ENCODE measurements at places on chromosomes 5 and 9.

DNA sequence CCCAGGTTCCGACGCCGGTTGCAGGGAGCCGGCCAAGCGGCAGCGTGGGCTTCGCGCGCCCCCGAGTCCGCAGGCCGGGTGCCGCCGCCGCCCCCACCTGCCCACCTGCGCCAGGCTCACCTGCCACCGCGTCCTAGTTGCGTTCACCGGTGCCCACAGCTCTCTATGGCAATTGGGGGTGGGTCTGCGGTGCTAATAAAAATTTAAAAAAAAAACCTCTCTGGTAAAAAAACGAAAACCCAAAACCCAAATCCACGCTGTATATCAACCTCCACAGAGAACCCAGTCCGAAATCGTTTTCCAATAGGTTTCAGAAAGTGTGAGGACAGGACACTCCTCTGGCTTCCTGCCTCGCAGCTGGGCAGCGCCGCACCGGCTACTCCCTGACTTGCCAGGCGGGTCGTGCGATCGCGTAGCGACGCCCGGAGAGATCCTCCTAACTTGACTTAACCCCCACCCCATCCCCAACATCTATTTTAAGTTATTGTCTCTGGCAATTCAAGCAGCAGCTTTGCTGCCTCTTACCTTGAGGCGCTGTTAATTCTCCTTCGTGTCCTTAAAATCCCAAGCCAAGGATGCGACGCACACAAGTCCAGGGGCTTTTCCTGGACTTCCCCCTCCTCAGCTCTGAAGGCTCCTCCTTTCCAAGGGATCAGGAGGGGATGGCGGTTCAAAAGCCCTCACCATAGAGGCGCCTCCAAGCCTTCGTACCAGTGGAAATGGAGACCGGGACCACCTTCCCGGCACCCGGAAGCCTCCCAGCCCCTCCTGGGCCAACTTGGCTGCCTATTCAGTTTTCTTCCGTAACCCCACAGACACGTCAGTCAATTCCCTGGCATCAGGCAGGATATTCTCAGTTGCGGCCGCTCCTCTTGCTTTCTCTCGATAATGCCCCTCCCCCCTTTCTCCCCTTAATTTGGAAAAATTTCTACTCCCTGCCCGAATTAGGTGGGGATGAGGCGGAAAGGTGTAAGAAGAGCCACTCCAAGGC, 1639.4 kb upstream of the C9orf72 start:
- DNase-seq, result no peak

DNA sequence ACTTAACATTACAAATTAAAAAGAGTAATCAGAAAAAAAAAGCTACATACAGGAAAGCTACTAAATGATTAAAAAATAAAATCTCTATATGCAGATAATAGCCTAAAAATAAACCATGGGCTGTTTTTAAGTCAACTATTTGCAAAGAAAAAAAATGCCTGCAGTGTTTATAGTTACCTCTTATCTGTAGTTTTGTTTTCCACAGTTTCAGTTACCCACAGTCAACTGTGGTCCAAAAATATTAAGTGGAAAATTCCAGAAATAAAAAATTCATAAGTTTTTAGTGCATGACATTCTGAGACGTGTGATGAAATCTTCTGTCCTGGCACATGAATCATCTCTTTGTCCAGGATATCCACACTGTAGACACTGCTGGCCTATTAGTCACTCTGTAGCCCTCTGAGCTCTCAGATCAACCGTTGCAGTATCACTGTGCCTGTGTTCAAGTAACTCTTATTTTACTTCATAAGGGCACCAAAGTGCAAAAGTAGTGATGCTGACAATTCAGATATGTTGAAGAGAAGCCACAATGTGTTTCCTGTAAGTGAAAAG, 59.2 kb downstream of the PRELID2 start:
- no peak for DNase-seq

- no peak for DNase-seq
Observed at GRCh38 chr9:20985851-20986600, 45.4 kb downstream of the HACD4 start.

DNA sequence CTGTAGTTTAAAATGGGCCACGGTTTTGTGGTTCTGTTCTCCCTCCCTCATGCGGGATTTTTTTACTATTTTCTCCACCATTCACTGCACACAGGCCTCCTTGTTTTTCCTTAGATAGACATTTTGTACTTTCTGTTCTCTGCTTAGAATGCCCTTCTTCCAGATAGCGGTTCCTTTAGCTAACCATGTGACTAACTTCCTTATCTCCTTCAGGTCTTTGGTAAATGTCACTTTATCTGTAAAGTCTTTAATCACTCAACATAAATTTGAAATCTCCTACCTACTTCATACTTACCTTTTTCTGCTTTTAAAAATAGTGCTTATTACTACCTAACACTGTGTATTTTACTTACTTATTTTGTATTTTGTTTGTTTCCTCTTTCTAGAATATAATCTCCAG, 15.0 kb downstream of the FER start:
- DNase-seq, result no peak

DNA sequence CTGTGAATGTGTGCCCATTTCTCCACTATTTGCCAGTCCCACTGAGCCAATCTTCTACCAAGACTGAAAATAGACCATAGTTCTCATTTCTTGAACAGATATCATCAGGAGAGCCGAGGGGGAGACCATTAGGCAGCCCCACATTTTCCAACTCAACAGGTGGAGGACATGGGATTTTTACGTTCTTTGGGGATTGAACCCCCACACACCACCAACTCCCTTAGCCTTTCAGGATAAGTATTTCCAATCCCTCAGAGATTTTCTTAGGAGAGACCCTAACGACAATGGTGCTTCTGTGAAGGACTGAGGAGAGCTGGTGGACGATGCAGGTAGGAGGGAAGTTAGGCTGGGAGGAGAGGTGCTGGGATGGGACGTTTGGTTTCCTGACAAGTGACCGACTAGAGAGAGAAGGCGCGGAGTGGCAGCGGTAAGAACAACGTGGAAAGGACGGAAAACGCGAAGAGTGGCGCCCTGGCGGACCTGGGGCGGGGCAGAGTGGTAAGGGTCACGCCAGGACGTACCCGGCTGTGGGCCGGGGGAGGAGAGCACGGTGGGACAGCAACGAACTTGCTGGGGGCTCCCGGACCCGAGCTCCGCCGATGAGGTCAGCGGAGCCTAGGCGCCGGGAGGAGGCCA, 681 bp upstream of the CHSY3 start:
- DNase-seq, result no peak

DNA sequence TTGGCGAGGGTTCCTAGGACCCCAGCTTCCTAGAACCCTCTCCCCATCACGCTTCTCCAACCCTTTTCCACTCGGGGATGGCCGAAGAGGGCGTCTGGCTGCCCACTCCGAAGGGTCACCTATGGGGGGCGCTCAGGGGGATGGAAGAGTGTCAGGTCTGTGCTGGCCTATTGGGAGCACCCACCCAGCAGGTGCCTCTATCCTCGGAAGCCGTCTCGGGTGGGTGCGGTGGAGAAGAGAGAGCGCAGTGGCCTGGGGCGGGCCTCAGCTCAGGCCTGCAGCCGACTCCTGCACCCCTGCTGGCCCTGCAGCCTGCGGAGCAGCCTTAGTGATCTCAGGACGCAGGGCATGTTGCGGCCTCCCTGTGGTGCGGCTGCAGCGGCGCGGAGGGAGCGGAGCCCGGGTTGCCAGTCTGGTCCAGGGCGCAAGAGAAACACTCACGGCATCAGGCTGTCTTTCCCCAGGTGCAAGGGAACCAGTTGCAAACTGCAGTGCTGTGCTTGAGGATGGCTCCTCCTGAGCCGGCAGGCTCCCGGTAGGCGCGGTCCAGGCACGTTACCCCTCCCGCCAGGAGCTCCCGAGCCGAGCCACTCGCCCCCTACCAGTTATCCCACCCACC, 1.5 kb upstream of the IRX2 start:
- no peak for DNase-seq

GRCh38 chr9:135332516-135332915, 147.1 kb upstream of the PPP1R26 start:
- DNase-seq, result no peak

DNA sequence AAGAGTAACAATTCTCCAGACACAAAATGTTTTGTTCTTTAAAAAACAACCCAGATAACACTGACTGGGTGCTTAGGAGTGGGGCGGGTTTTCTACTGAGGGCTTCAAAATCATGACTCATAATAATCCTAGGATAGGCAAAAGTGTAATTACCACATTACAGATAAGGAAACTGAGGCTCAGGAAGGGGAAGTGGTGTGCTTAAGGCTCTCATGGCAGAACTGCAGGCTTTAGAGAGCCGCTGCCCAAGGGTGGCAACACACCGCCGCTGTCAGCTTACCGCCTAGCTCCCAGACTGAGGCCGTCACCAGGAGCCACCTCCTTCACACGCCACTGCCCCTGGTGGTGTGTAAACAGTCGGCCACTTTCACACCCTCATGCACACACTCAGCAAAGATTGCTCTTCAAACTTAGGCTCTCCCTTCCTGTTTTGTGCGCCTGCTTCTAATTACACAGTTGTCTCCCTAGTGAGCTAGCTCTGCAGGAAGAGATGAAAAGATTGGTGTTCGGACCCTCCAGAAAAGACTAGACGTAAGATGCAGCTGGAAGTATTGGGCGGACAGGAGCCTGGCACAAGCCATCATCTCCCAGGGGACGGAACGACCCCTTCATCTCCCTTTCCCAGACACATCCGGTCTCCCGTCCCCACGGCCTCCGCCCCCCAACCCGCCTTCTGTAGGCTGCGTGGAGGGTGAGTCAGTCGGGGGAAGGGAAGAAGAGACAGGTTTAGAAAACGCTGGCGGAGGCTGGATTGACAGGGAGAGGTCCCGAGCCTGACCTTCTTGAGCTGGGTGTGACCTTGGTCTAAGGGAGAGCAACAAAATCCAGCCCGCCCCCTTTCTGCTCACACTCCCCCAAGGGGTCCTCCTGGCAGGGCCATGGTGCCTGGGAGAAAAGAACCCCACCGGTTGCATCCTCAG, 162.7 kb downstream of the SYK start:
- DNase-seq, result no peak

DNA sequence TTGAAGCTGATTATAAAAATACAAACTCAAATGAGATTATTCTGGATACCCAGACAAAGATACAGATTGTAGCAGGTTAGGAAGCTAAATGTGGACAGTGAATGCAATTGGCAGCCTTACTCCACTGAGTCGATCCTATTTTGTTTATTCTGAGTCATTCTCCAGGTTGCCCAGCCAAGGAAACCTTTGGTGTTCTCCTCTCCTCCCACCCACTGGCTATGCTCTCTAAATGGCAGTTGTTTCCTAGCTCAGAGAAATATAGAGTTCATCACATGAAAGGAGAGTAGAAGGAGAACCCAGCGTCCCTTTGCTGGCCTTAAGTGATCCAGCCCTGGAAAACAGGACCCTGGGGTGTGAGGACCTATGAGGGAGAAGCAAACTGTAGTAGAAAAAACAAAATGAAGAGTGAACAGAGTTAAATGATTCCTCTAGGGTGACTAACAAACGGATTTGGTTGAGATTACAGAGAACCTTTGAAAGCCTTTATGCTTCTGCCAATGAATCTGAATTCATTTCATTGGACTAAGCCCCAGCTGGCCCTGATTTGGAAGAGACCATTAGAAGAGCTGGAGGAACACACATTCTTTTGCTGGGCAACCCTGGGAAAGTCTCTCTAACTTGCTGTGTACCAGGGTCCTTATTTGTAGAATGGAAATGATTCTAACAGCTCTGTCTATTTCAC, 95.1 kb downstream of the BRINP1 start:
- DNase-seq, result no peak
